NCI-H524 treated with DMSO at 0.1 percent for 48 hours (cell line): ENCODE measurements at places on chromosomes 5 and 9.
A peak's percentile ranks its signal among the peaks of the same experiment; 100 is the strongest.

DNA sequence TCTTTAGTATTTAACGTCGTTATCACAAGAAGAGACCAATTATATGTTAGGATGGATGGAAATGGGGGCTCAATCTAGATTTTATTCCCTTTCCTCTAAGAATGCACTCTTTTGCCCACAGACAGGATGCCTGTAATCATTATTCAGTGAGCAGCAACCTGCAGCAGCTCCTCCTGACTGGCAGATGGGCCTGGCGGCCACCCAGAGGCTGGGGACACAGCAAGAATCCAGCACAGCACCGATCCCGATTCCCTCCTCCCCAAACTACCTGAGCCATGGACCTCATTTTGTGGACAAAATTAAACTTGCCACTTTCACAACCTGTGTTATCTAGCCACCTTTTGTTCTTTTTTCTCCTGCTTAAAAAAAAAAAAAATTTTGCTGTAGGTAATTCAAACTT, 101.0 kb downstream of the USP20 start:
- DNase-seq, result no peak

DNA sequence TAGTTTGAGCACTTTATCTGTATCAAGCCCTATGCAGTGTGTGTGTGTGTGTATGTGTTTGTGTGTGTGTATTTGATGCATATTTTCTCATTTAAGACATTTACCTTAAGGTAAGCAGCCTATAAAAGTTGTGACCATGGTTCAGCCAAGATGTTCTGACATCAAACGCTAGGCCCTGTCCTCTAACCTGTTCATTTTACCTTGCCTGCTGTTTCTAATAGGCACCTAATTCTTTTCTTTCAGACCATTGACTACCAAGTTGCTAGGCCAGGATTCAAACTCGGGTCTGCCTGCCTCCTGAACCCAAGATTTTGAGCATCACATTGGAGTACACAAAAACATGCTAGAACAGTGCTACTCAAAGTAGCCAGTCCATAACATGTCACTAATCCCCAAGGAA, 274.5 kb downstream of the PLK2 start:
- DNase-seq, result no peak

GRCh38 chr9:15219546-15219945, 87.5 kb downstream of the TTC39B start:
- no peak for DNase-seq

DNA sequence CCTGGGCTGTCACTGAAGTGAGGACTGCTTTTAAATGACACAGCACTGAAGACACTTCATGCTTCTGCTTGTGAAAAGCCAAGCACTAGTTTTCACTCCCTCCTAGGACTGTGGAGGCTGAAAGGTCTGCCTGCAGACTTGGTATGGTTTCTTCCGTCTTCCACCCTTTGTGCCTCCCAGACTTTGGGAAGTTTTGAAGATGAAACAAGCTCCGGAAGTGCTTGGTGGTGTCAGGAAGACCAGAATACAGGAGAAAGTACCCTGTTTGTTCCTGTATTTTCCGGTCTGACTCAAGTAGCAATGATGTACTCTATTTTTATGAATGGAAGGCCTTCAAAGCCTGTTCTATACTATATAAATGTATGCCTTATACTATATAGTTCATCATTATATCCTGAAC, 222.7 kb downstream of the PDZD2 start:
- DNase-seq, result no peak

GRCh38 chr5:76372323-76373054, 30.6 kb upstream of the IQGAP2 start:
- no peak for DNase-seq

GRCh38 chr5:129996896-129997295, 92.6 kb downstream of the CHSY3 start:
- DNase-seq, result no peak

GRCh38 chr9:123011878-123012528, 21.5 kb upstream of the GPR21 start:
- no peak for DNase-seq

GRCh38 chr9:111463048-111463447, 21.1 kb downstream of the ECPAS start:
- DNase-seq, result no peak

DNA sequence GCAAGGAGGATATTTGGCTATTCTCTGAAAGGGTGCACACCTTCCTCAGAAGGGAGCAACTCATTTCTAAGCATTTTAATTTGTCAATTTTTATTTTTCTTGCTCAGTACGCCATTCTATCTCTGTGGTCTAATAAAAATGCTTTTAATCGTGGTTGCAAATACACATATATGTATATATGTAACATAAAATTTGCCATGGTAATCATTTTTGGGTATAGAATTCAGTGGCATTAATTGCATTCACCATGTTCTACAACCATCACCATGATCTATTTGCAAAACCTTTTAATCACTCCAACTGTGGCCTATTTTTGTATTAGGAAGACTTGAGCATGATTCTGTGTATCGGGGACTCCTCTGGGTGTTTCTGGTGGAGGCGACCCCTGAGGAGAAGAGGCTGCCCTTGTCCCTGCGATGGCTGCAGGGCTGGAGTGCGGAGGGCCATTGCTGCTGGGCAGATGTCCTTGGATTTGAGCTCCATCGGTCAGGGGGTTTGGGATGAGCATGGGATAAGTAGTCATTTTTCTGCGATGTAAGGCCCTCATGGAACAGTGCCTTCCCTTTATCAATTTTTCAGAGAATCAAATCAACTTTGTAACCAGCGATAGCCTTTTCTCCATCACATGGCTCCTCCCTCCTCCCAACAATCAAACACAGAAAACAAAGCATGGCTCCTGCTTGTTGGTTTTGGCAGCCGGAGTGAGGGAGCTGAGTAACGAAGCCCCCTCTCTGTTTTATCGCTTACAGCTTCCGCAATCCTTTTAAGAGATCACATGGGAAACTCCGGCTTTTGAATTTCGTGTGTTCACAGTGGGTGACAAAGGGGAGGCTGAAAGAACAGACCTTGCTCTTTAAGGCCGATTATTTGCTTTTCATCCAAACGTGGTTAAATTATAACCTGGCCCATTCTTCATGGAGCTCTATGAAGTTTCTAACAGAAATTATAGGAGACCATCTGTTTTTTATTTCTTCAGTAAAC, 187.3 kb downstream of the TENT4A start:
- no peak for DNase-seq

DNA sequence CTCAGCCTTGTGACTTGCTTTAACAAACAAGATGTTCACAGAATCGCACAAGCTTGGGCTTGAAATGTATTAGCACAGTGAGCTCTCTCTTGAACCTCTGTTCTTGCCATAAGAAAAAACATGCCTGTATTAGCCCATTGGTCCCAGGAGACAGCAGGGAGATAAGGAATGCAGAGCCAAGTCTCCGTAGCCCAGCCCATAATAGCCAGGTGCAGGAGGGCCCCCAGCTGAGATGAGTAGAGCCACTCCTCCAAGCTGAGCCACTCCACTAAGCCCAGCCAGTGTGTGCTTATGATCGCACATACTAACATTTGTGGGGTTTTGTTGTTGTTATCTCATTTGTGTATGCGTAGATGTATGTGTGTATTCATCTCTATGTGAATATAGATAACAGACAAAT, 21.6 kb upstream of the SVEP1 start:
- DNase-seq, result no peak

- DNase-seq, result no peak
Measured at GRCh38 chr9:100204796-100205195, 105.8 kb downstream of the INVS start.

GRCh38 chr5:122404018-122404417, 92.0 kb downstream of the SNCAIP start:
- no peak for DNase-seq

DNA sequence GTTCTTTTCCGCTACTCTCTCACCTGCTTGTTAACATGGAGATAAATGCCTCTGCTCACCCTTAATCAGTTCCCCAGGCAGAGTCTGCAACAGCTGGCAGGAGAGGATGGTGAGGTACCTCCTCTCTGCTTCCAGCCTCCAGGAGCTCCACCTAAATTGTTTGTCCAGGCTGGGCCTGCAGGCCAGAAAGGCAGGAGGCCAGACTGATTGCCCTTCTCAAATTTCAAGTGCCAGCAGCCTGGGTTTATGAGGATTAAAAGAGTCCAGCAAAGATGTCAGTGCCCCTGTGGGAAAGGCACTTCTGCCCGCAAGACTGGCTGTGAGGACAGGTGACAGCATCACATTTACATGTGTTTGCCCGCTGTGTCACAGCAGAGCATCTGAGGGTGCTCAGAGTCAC, 19.8 kb downstream of the CORO2A start:
- peak; percentile 99 for DNase-seq

DNA sequence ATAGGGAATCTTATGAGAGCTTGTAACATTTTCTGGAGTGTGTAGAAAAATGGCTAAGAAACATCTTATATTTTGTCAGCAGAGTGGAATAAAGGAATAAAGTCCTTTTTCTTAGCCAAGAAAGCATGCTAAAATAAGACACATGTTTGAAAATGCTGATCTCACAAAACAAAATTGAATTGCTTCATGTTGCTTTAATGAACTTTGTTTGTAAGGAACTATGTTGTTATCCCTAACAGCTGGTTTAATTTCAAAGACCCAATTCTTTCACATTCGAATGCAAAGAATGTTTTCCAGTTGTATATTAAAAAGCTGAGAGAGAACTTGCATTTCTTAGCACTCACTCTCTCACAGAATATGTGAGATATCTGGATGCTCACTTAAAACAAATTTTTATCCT, 107.6 kb downstream of the MUSK start:
- DNase-seq, result no peak

- DNase-seq, result no peak
Measured at GRCh38 chr5:135091286-135091685, 57.3 kb upstream of the PITX1 start.

DNA sequence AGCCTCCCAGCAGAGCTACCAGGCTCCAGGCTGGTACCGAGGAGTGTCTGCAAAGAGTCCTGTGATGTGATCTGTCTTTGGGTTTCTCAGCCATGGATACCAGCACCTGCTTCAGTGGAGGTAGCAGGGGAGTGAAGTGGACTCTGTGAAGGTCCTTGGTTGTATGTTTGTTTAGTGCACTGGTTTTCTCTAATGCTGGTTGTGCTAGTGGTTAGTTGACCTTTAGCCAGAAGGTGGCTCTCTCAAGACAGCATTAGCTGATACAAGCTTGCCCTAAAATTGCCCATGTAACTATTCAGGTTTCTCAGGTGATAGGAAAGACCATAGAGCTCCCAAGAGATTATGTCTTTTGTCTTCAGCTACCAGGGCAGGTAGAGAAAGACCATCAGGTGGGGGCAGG, 87.2 kb downstream of the MTAP start:
- DNase-seq, result no peak
